Activated T-helper 1 cell treated with anti-CD3 and anti-CD28 coated beads, Interleukin-12 subunit alpha, Interleukin-12 subunit beta, Interleukin-2, Interleukin-4 antibody, amounts not matched to agents 30 ng/mL and 10 ng/mL and 1 ng/mL, durations not matched to agents 14 hours and 24 hours and 36 hours (primary cell): ENCODE measurements at places on chromosomes 6 and 20.

- DNase-seq, result no peak
Observed at GRCh38 chr6:3383525-3383924, 73.3 kb downstream of the SLC22A23 start.

GRCh38 chr6:129835691-129836090 is 25.4 kb downstream of the TMEM244 start:
- DNase-seq, result no peak

DNA sequence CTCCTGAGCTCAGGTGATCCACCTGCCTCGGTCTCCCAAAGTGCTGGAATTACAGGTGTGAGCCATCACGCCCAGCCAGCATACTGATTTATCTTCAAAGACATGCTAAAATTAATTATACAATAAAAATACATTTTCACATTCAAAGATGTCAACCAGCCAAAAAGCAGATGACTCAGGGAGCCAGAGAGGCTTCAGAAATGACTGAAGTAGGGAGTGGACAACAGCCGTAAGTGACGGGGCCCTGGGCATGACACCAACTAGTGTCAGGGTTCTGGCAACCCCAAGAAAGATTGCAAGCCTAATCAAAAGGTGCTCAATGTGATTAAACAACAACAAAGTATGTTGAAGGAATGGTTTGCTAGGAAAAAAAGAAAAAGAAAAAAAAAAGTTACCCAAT is 28.4 kb downstream of the GPLD1 start:
- DNase-seq, result no peak

GRCh38 chr6:23327621-23328020 is 758.3 kb downstream of the HDGFL1 start:
- DNase-seq, result no peak

DNA sequence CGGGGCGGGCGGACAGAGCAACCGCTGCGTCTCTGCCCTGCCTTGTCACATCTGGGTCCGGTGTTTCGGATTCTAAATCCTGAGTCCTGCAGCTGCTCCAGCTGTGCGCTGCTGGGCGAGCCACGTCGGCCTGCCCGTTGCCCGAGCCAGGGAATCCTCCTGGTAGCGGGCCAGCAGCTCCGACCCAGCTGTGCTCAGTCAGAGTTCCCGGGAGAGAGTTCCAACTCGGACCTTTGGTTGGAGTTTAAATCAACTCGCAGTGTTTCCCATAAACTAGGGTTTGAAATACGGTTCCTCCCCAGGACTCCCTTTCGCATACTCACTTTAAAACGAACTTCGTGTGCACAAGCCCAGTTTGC is 315 bp upstream of the PDE10A start:
- no peak for DNase-seq

DNA sequence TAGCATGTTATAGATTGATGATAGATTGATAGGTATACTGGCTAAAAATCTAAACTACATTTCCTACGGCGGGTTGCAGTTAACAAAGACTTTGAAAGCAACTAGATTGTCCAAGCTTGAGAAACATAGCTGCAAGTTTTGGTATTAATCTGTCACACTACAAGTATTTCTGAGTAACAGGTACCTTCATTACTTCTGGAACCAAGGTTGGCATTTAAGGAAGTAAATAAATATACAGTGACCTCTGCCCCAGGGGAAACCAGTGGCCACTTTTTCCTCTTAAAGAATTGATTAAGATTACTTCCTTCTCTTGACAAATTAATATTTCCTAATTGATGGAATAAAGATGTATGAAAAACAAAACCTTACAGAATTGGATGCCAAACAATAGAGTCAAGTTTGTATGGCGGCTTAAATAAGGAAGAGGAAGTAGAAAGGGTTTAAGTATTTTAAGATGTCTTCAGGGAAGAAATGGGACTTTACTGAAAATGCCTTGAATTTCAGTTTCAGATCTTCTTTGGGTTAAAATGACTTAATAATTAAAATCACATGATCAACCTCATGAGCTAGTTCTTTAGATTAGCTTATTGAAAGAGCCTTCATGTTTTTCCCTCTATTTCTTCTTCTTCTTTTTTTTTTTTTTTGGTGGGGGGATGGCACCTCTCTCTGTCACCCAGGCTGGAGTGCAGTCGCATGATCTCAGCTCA is 132.8 kb downstream of the DOK5 start:
- DNase-seq, result no peak

DNA sequence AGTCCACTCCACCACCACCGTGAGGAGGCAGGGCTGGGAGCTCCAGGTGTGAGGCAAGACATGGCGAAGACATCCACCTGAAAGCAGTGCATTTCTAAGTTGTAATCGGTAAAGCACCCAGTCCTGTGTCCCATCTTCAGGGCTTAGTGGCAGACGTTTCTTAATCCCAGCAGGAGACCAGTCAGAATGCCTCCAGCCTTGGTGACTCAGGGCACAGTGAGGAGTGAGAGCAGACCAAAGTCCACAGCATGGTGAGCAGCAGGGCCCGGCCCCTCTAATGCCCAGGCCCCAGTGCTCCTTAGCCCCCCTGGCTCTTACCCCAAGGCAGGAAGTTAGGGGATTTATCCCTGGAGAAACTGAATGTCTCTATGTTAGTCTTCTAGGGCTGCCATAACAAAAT is 183.9 kb downstream of the SYNDIG1 start:
- no peak for DNase-seq

DNA sequence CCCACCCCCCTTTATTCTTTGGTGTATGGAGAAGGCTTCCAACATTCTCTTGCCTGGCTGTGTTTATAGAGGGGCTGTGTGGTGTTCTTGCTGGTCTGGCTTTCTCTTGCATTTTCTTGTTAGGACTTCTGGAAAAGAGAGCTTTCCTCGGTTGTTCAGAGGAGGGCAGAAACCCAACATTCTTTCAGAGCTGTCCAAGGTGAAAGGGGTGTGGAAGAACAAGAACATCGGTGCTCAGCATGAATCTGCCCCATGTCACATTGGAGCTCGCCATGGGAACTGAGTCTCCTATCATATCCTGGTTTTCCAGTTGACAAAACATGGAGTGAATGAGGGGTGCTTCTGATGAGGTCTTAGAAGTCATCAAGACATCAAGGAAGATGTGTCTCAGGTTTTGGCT is 281.8 kb downstream of the RNF144B start:
- no peak for DNase-seq

GRCh38 chr6:40891686-40892085 is 147.3 kb downstream of the UNC5CL start:
- DNase-seq, result no peak

DNA sequence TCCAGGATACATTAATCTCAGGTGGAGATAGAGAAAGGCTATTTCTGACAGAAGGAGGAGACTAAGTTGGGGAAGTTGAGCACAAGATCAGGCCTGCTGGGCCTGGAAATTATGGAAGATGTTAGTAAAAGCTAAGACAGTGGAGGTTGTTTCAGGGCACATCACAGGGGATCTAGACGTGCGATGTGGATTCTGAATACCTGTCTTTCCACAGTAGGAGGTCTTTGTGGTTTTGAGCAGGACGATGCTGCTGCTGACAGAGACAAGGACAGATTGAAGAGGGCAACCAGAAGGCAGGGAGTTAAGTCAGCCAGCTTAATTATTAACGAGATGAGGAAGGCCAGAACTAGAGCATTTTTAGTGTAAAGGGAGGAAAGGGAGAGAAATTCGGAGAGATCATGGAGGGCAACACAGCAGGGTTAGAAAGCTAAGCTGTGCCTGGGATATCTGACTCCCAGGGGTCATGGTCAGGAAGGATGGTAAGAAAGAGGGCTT is 384.9 kb downstream of the MAFB start:
- no peak for DNase-seq

DNA sequence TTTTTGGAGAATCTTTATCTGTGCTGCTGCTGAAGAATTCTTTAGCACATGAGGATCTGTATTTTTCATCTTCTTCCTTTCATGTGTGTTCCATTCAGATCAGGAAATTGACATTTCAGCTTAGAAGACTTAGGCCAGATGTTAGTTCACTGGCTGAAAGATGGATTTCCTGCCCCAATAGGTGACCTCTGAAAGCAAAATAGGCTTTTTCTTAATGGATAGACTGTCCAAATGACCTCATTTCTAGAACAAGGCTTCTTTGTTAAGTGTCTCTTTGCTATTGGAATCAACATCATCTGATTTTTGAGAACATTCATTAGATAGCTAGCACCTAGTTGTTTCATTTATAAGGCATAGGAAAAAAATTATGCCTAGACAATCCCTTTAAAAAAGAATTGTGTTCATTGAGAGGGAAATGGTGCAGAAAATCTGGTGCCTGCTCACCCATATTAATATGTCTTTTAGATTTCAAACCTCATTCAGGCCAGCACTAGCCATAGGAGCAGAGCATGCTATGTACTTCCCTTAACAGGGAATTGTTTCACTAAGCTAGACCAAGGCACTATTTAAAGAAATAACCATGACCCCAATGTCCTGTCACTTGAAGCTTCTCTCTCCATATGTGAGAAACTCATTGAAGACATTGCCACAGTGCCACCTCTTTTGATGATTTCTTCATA is 13.6 kb upstream of the SASH1 start:
- DNase-seq, result no peak

DNA sequence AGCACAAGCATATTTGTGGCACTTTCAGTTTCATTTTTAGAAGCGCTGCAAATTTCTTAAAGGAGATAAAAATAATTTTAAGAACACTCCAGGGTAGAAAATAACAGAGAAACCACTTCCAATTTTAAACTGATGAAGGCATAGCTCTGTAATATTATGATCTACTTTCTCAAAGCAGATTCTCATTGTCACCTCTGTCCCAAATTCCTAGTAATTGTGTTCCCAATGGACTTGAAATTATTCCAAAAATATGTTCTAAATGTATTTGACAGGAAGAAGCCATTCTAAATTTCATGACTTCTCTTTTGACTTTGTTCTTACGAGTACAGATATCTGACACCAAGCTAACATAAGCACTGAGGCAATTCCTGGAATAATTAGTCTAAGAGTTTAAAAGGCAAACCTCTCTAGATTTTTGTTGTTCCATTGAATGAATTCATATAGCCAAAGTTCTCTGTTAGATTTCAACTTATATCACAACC is 140.2 kb upstream of the CARMIL1 start:
- no peak for DNase-seq

DNA sequence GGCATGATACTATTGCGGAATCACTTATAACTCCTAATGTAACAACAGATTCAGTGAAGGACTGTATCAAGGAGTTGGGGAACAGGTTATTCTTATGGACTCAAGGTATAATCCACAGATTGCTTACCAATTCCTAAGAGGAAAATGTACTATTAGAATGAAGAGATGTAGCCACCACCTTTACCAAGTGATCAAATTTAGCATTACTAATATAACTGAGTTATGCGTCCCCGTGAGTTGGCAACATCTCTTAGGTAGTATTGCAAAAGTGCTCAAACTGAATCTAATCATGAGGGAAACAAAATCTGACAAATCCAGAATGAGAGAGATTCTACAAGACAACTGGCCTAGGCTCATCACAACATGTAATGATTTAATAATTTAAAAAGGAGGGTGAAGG is 777 bp upstream of the SNRNP48 start:
- DNase-seq, result no peak

GRCh38 chr20:58634059-58634458 is 17.0 kb upstream of the STX16 start:
- no peak for DNase-seq

DNA sequence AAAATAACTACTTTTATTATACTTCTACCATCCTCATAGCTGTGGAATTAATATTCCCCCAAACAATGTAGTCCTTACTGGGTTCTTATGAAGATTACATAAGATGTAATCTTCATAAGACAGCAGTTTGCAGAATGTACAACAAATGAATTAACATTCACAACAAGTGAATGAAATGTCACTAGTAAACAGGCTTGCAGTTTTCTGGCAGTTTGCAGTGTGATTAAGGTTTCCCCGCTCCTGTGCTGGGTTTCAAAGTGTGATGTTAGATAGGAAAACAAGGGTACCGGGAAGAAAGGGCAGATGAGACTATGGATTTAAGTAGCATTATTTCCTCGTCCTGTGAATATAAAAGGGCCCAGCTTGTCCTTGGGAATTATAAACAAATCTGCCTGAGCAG is 22.5 kb downstream of the ARFGEF3 start:
- no peak for DNase-seq

GRCh38 chr6:37615564-37616340 is 81.9 kb downstream of the MDGA1 start:
- DNase-seq, result no peak

DNA sequence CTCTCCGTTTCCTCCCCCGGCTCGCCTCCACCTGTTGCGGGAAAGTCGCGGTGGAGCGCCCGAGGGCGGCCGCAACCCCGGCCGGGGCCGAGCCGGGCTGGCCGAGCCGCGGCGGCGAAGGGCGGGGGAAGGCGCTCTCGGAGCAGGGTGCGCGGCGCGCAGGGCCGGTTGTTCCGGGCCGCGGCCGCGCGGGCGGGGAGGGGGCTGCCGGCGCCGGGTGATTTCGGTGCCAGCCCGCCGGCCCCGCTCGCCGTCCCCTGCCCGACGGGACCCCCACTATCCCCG is 235 bp downstream of the MAP7 start:
- no peak for DNase-seq

GRCh38 chr6:44660561-44661220 is 273.2 kb downstream of the CDC5L start:
- DNase-seq, result no peak

GRCh38 chr20:55446301-55446700 is 559.0 kb downstream of the CBLN4 start:
- DNase-seq, result no peak

DNA sequence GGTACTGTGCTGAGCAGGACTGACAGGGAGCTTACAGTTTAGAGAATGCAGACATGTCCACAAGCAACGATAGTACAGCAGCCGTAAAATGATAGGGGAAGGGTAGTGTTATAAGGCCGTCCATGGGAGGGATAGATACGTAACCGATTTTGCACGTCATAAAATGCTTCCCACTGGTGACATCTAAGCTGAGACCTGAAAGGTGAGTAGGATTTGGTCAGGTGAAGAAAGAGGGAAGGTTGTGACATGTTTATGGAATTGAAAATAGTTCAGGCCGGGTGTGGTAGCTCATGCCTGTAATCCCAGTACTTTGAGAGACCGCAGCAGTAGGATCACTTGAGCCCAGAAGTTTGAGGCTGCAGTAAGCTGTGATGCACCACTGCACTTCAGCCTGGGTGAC is 25.6 kb downstream of the SNX9 start:
- DNase-seq, result no peak

GRCh38 chr20:58702859-58703648 is 10.5 kb downstream of the NPEPL1 start:
- DNase-seq, result no peak

GRCh38 chr6:73985891-73986290 is 289.9 kb downstream of the CD109 start:
- DNase-seq, result no peak

GRCh38 chr6:159464816-159465215 is 228.2 kb downstream of the SOD2 start:
- no peak for DNase-seq
